ENCODE measurements at places on chromosomes 6 and 20.

GRCh38 chr6:168905451-168906090 lies 348.1 kb downstream of the THBS2 start:
- no peak for DNase-seq

- DNase-seq, result no peak
Observed at GRCh38 chr20:8722277-8722928, 346.5 kb upstream of the PLCB4 start.

DNA sequence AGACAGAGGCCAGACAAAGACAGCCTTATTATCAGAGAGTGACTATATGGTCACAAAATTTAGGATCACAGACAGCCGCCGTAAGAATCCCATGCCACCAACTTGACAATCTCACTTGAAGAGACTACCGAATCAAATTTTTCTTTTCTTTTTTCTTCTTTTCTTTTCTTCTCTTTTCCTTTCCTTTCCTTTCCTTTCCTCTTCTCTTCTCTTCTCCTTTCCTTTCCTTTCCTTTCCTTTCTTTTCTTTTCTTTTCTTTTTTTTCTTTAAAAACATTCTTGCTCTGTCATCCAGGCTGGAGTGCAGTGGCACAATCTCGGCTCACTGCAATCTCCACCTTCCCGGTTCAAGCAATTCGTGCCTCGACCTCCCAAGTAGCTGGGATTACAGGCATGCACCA lies 1.2 kb upstream of the EPPIN start:
- DNase-seq, result no peak

GRCh38 chr20:19384940-19385339 lies 172.5 kb downstream of the SLC24A3 start:
- no peak for DNase-seq

DNA sequence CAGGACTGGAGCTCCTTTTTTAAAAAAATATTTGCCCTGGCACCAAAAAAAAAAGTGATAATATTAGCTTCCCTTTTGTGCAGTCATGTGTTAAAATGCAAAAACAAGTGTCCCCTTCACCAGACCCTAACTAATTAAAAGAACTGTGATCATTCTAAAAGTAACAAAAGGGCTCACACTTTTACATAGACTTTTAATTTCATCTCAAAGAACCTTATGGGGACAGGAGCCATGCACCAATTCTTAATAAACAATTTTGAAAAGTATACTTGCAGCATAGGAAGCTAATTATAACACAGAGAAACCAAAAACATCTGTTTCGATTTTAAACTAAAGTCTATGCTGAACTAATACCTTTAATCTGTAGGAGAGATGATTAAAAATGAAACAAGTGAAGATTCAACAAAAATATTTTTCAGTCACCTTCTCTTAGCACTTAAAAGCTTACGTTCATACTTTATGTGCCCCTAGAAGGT lies 17.3 kb downstream of the STX7 start:
- DNase-seq, result no peak

GRCh38 chr20:35985806-35986205 lies 17.4 kb downstream of the CNBD2 start:
- no peak for DNase-seq

- no peak for DNase-seq
Observed at GRCh38 chr6:150001295-150002008, 23.9 kb downstream of the RAET1L start.

GRCh38 chr6:70312165-70312745 lies 9.4 kb upstream of the COL9A1 start:
- DNase-seq, result no peak

DNA sequence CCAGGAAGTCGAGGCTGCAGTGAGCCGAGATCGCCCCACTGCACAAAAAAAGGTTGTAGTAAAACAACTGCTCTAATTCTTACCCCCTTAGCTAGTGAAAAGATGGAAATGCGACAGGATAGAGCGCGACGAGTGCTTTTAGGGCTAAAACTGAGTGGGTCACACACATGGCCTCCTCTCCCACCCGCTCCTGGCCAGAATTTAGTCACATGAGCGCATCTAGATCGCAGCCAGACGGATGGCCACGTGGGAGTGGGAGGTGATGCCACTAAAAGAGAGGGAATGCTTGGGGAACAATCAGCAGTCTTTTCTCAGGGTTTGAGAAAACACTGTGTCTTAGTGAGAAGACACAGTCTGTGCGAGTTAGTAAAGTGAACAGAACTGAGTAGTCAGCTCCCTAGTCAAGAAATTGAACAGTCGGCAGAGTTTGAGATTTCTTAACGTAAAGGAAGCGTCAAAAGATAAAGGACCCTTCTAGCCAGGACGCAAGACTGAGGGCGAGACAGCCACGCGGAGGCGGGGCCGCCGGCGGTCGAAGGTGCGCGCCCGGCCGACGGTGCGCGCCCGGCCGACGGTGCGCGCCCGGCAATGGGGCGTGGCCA lies 664 bp upstream of the ACTR5 start:
- no peak for DNase-seq

- no peak for DNase-seq
Observed at GRCh38 chr6:128932061-128932460, 49.1 kb downstream of the LAMA2 start.

DNA sequence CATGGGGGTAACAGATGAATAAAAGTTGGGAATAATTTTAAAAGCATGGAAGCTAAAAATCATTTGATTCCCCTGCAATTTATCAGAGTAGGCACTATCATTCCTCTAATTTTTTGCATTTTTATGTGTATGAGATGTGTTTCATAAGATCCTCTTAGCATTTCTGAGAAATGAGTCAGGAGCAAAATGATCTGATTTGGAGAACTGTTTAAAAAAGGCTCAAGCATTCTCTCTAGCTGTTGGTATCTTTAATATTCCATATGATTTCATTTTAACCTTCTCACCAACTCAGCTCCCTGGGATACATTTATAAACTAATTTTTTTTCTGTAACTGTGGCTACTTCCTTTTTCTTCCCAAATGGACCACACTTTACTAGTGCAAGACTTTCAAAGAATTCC lies 60.9 kb downstream of the MCHR2 start:
- DNase-seq, result no peak

GRCh38 chr6:37130704-37131103 lies 39.2 kb upstream of the PIM1 start:
- no peak for DNase-seq

- no peak for DNase-seq
Observed at GRCh38 chr20:61263084-61263695, 11.1 kb downstream of the CDH4 start.

DNA sequence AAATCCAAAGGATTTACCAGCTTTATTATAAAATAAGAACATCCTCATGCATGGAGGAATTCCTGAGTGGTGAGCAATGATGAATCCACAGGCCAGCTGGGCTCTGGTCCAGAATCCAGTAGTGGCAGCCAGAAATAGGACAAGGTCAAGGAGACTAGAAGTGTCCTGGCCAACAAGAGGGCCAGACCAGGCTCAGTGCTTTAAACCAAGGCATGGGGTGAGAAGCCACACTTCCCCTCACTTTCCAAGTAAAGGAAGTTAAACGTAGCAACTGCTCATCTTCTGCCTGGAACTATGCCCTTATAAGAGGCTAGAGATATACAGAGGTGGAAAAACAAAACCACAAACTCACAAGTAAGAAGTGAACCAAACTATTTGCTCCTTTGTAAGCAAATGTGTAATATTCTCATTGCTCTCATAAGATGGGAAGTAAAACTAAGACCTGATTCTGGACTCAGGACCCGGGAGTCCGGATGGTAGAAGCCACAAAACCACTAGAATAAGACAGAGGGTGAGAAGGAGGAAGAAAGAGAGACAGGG lies 253.2 kb downstream of the UST start:
- DNase-seq, result no peak

DNA sequence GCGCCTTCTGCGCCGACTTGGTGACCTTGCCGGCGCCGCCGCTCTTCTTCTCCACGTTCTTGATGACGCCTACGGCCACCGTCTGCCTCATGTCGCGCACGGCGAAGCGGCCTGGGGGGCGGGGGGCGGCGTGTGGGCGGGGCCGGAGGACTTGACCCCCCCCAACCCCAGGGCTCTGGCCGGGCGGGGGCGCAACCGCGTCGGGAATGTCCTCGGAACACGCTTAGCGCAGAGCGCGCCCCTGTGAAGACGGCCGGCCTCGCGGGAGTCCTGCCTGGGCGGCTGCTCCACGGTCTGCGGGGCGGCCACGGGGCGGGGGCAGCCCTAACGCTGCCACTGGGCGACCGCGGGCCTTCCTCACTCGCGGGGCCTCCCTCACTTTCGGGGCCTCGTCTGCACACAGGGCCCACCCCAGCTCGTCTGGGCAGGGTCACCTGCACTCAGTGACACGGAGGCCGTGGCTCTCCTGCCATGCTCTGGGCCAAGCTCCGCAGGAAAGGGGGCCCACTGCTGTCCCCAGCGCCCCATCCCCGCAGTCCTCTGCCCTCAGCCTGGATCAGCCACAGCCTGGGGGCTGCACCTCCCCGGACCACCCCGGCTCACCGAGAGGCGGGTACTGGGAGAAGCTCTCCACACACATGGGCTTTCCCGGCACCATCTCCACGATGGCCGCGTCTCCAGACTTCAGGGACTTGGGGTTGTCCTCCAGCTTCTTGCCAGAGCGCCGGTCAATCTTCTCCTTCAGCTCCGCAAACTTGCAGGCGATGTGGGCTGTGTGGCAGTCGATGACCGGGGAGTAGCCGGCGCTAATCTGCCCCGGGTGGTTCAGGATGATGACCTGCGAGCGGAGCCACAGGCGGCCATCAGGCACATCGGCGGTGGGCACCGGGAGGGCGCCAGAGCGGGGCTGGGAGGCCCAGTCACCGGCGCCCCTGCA lies 10.3 kb downstream of the EEF1A2 start:
- no peak for DNase-seq

GRCh38 chr20:774016-774659 lies 5.8 kb upstream of the SLC52A3 start:
- DNase-seq, result no peak

GRCh38 chr6:106783640-106784566 lies 154.5 kb downstream of the QRSL1 start:
- no peak for DNase-seq

GRCh38 chr20:46629341-46629740 lies 21.9 kb downstream of the SLC13A3 start:
- no peak for DNase-seq

- DNase-seq, result no peak
Observed at GRCh38 chr6:48996461-48997119, 466.5 kb downstream of the MMUT start.

GRCh38 chr6:116443105-116443504 lies 18.1 kb upstream of the CALHM6 start:
- no peak for DNase-seq

DNA sequence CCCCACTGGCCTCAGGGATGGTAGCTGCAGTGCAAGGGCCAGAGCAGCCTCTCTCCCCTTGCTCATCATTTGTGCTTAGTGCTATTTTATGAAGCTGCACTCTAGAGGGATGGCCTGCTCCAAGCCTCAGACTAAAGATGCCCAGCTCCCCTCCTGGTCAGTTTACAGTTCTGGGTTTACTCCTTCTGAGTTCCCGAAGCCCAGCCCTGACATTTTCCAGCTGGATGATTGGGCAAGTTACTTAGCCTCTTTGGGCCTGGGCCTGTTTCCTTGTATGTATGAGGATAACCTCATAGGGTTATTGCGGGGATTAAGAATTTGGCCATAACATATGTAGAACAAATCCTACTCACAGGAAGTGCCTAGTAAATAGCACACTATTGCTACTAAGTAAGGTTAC lies 31.8 kb upstream of the EMILIN3 start:
- no peak for DNase-seq

GRCh38 chr20:59537991-59538390 lies 66.3 kb upstream of the PHACTR3 start:
- no peak for DNase-seq

- no peak for DNase-seq
Observed at GRCh38 chr6:90677440-90677839, 90.6 kb upstream of the MAP3K7 start.

DNA sequence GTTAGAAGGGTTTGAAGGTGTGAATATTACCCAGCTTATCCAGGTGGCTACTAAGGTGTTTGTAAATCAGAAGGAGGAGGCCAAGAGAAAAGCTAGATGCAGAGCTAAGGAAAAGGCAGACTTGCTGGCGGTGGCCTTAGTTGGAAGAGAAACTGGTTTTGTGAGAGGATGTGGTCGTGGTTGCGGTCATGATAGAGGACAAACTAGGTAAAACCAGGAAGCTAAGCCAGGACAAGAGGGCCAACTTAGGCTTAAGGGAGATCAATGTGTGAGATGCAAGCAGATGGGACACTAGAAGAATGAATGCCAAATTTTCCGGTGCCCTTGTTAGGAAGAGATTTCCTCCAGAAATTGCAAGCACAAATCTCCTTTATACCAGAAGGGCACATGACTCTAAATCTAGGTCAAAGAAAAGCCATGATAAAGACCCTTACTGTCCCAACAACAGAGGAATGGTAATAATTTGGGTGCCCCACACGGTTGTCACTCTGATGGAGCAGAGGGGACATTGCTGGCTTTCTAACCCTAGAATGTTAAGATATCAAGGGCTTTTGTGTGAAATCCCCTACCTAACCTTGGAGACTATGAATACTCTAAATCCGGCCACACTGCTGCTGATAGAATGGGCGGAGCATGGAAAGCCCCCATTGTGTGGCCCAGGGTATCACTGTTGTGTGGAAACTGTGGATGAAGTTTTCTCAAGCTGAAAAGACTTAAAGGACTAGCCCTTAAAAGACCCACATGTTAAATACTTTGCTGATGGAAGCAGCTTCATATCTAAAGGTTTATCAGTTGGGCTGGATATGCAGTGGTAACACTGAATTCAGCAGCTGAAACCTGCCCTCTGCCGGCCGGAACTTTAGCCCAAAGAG lies 7.8 kb downstream of the IL22RA2 start:
- DNase-seq, result peak; percentile 37

DNA sequence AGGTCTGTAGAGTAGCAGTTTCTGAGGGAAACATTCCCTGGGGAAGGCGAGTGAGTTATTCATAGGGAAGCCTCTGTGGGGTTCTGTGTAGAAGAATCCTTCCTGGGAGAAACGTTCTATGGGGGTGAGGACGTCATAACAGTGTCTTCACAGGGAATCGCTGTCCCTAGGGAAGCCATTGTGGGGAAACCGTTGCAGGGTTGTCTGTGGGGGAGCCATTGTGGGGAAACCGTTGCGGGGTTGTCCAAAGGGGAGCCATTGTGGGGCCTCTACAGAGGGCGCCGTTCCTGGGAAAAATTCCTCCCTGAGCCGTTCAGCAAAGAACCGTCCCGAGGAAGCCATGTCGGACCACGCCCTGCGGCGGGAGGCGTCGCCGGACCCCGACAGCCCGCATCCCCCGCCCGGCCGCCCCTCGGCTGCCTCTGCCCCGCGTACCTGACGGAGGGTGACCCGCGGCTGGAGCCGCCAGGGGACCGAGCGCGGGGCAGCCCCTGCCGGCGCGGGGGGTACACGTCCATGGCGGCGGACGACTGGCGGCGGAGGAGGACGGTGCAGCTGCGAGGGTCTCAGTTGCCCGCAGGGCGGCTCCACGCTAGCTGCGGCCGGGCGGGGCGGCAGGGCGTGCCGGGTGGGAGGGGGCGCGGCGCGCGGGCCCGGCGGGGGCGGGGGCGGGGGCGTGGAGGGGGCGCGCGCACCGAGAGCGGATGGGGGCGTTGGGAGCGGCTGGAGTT lies at the start of gene DNAAF9:
TSS of gene DNAAF9 (minus strand) at position 630 of the 731 bp plus-strand sequence. CDS start at position 518, 112 bp downstream.
- peak; percentile 65 for DNase-seq

- DNase-seq, result no peak
Observed at GRCh38 chr20:8721098-8721497, 347.8 kb upstream of the PLCB4 start.

Data from stimulated activated naive CD4-positive, alpha-beta T cell treated with Interleukin-2 at 50 U/mL for 16 hours (primary cell).